Activated CD4-positive, CD25-positive, alpha-beta regulatory T cell treated with anti-CD3 and anti-CD28 coated beads, Interleukin-2, amount 50 U/mL, for 24 hours (primary cell): ENCODE measurements at places on chromosomes 2 and 18.

DNA sequence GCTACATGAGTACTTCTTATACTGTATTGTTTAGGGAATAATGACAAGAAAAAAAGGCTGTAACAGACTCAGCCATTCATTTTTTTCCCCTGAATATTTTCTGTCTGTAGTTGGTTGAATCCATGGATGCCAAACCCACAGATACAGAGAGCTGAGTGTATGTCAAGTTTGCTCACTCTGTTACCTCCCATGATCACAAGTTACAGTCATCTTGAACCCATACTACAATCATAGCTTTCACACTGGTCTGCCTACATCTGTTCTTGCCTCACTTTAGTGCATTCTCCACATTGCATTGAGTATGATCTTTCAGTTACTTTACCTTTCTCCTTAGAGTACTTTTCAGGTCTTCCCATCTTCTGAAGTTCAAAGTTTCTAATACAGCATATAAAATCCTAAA, 94.0 kb downstream of the BIRC6 start:
- ATAC-seq, result no peak

DNA sequence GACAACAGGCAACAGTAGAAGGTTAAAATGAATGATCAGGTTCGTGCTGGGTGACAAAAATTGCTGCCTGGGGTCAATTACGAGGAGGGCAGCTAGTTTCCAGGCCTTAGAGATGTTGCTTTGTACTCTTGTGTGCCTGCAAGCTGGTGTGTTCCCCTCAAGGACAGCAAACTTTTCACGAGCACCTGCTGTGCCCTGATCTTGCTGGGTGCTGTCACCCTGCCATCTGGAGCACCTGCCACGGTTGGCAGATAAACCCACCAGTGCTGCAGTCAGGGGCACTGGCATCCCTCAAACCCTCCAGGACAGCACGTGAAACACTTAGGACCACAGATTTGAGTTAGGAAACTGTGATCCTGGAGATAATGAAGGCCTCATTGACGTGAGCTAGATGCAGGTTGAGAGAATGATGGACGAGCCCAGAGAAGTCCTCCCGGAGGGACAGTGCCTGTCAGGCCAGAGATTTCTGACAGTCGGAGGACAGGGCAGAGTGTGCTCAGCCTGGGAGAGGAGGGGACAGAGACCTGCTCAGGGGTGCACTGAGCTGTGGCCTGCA, 104.3 kb upstream of the RAB12 start:
- no peak for ATAC-seq

GRCh38 chr2:132978840-132979239, 308.8 kb upstream of the LYPD1 start:
- ATAC-seq, result no peak

- no peak for ATAC-seq
Observed at GRCh38 chr2:84830095-84830494, 50.8 kb downstream of the TRABD2A start.

DNA sequence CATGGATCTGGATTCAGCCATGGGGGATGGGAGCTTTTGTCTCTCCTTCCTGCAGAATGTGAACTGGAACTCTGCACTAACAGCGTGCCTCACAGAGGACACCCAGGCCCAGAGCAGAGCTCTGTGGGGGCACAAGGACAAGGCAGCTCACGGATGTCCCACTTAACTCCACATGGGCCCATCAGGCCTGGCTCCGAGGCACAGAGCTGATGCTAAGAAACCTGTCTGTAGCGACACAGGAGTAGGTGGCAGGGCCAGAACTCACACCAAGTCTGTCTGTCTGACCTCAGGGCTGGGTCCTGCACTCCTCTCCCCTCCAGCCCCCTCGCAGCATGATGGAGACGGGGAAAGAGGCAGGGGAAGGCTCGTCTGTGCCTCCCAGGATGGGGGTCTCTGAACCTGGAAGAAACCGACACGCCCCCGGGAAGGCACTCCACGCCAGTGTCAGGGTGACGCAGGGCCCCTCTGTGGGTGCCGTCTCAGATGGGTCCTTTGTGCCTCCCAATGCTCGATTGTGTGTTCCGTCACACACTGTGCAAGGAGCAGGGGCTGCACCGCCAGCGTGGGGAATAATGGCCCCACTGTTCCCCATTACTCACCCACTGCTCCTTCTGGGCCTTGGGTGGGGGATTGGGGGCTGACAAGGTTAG, 36.6 kb downstream of the FAM178B start:
- ATAC-seq, result no peak

DNA sequence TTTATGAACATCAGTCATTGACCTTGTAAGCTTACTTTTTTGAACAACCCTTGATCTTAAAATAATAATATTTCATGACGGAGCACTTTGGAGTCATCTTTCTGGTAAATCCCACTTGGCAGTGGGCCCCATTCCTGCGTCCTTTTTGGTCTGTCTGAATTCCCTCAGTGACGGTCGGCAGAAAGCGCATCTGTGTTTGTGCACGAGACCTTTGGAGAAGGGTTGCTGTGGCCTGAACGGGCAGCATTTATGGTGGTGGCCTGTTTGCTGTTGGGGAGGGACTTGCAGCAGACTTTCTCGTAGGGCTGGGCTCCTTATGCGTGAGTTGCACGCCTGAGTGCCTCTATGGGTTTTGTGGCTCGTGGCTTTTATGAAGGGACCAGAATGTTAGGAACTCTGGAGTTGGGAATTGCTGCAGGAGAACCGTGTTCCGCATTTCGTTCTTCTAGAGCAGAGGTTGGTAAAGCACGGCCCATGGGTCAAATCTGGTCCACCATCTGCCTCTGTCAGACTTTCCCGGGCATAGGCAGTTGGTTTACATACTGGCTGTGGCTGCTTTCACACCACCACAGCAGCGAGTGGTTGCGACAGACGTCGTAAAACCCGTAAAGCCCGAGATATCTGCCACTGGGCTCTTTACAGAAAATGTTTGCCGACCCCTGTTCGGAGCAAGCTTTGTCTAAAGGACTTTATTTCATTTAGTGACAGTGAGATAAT, 30.8 kb downstream of the LPIN1 start:
- no peak for ATAC-seq

DNA sequence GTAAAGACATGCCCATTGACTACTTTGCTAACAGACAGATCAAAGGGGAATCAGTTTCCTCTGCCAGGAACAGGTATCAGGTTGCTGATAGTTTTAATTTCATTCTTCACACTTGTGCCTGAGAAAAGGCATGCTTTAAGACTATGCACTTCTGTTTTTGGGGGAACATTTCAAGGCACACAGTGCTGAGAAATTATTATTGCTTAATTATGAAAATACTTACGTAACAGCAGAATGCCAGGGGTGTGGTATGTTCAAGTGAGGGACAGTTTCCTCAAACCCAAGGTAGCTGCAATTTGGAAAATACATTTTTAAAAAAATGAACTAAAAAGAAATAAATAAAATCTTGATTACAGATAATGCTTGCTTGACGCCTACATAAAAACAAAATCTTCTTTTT, 1746.1 kb upstream of the PIK3C3 start:
- no peak for ATAC-seq

DNA sequence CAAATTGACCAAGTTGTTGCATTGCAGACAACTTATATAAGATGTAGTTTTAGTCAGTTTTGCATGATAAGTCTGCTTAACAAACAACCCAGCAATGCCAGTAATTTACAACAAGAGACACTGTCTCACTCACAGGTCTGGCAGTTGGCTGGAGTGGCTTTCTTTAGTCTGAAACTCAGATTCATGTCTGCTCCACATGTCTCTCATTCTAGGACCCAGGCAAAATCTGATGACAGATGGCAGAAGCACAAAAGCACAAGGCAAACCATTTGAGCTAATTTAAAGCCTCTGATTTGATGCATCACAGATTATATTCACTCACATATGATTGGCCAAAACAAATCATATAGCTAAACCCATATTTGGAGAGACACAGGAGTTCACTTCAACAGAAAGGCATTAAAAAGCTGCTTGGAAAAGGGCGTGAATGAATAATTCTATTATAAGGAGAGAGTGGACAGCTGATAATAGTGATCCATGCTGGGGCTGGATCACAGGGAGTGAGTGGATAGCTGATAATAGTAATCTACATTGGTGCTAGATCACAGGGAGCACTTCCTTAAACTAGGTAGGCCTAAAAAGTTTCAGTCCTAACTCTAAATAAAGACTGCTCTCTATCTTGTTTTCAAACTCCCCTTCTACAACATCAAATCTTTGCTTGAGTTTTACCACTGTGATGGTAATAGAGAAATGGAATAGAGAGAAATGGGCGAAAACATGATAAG, 593.2 kb upstream of the ZNF804A start:
- no peak for ATAC-seq

DNA sequence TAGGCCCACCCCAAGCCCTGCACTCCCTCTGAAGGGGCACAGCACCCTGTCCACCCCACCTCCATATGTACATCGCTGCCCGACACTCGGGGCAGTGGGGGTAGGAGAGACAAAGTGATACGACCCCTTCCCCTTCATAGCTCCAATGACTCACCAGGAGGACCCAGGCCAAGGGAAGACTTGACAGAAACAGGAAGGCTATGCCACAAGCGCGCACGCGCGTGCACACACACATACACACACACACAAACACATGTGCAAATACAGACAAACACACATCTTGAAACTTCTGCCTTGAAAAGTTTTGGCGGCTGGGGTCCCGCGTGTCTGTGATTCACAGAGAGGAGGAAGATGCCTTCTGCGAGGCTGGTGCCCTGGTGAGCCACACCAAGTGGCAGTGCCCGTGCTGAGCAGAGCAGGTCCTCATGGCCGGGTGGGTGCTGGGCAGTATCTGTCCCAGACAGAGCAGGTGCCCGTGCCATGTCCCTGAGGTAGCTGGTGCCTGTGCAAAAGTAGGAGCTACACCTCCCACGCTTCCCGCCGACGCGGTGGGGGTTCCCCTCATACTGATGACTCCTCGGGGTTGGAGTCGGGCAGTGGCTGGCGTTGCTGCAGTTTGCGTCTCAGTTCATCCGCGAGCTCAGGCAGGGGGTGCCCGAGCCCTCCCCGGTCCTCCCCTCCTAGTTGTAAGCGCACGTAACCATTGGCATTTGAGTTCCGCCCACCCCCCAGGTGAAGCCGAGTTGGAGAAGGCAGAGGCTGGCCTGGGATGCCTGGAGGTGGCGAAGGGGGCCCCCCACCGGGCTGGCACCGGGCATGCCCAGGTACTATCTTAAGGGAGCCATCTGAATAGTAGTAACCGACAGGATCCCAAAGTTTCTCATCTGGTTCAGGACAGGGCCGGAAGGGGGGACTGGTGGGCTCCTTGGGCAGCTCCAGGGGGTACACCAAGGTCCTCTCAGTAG, 2.5 kb upstream of the ANKRD39 start:
- no peak for ATAC-seq

DNA sequence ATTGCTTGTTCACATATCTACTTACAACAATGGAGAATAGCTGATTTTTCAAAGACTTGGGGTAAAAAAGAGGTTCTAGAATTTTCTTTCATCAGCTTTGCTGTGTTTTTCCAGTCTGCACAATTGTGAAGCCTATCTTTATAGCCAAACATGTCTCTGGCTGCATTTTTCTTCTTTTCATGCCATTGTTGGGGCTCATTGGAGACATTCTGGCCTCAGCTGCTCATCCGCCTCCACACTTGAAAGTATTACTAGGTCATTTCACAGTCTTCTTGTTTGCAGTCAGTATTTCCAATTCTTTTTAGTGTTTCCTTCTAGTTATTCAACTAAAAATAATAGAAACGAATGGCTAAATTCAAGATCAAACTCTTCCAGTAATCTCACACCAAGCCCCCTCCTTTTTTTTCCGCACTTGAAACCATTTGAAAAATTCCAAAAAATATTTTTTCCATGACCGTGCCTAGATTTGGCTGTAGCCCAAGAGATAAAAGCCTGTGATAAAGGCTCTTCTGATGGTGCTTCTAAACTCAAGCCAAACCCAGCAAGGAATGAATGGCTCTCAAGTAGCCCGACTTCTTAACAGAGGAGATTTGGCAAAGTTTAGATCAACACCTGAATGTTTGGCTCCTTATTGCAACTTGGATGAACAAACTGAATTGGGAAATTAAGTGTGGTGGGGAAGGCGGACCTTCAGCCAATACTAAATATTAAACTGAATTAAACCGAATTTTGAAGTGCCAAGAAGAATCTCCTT, 103.4 kb downstream of the NRP2 start:
- no peak for ATAC-seq

- ATAC-seq, result peak; percentile 74
Observed at GRCh38 chr18:62714671-62715435, 488 bp upstream of the PHLPP1 start.

GRCh38 chr2:73034661-73035375, 36.7 kb downstream of the SFXN5 start:
- ATAC-seq, result no peak

- no peak for ATAC-seq
Observed at GRCh38 chr2:54000524-54000923, 29.7 kb upstream of the PSME4 start.

- ATAC-seq, result no peak
Observed at GRCh38 chr2:190947141-190947540, 66.5 kb downstream of the GLS start.
